Activated CD8-positive, alpha-beta memory T cell treated with anti-CD3 and anti-CD28 coated beads, Interleukin-2, amount 50 U/mL, for 4 hours (primary cell): ENCODE measurements at places on chromosomes 13 and 19.

- DNase-seq = no peak
Measured at GRCh38 chr19:29056535-29056934, 156.4 kb downstream of the UQCRFS1 start.

GRCh38 chr19:6519289-6519688, 11.5 kb upstream of the TNFSF9 start:
- no peak for DNase-seq

GRCh38 chr19:35986664-35987570, 8.1 kb upstream of the SDHAF1 start:
- no peak for DNase-seq

- DNase-seq = no peak
Measured at GRCh38 chr13:36681894-36682624, 8.2 kb downstream of the SERTM1 start.

GRCh38 chr13:33560726-33561125, 257.2 kb upstream of the RFC3 start:
- no peak for DNase-seq

DNA sequence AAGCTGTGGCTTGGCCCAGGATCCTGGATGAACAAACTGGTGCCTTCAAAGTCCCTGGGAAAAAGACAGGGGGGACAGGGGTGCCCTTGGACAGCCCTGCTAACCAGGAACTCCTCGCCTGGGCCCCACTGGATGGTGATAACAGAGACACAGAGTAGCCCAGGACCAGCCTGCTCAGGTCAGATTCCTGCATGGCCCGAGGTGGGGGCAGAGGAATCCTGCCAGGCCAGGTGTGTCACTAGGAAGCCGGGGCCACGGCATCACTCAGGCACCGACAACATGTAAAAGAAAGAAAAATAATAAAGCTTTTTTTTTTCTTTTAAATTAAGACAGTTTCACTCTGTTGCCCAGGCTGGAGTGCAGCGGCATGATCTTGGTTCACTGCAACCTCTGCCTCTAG, 5.6 kb upstream of the RPL18A start:
- DNase-seq = no peak

DNA sequence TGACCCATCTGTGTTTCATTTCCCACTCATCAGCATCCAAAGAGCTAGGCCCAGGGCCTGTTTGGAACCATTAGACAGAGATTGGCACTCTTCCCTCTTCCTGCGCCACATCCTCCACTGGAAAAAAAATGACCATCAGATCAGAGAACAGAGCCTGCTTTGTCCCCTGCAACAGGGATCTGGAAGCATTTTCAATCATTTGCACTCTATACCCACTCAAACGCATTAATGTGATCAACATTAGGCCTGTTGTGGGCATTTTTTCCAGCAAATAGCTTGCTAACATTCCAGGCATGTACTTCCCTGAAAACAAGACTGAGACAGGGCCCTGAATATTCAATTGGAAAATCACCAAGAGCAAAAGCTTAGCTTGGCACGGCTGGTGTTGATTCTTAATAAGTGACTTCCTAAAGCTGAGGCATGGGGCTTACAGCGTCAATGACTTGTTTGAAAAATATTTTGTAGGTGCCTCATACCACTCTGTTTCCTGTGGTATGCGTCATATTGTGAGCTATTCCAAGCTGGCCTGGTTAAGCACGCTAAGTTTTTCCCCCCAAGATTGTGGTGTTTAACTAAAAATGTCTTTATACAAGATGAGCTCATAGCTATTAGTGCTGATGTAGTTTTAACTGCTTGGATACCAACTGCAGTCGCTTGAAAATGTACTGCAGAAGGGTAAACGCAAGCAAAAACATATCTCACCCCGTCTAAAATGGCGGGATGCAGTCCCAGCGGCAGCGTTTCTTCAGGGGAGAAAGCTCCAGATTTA, 404.4 kb downstream of the SPRY2 start:
- no peak for DNase-seq

- no peak for DNase-seq
Measured at GRCh38 chr13:21611385-21611784, 7.4 kb upstream of the MICU2 start.

GRCh38 chr13:89515948-89516347, 1831.5 kb upstream of the MIR17HG start:
- DNase-seq = no peak

GRCh38 chr19:41194157-41194552, 1.1 kb downstream of the CYP2S1 start:
- no peak for DNase-seq

DNA sequence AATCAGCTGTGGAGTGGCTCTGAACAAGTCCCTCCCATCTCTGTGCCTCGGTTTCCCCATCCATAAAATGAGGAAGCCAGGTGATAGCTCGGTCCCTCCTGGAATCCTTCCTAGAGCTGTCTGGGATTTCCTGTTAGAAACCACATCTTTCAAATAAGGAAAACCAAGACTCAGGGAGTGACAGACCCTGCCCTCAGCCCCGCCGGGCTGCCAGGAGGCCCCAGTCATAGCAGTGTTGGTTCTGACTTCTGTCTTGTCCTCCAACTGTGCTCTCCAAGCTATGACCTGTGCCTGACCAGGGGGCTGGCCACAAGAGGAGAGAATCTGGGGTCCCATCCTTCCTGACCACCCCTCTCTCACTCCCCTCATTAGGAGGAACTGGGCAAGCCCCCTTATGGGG, 1.1 kb upstream of the SHD start:
- no peak for DNase-seq

GRCh38 chr19:13154241-13154778, 4.1 kb downstream of the IER2 start:
- peak; percentile 61 for DNase-seq

- no peak for DNase-seq
Measured at GRCh38 chr13:102401265-102401664, 583 bp downstream of the FGF14 start.

DNA sequence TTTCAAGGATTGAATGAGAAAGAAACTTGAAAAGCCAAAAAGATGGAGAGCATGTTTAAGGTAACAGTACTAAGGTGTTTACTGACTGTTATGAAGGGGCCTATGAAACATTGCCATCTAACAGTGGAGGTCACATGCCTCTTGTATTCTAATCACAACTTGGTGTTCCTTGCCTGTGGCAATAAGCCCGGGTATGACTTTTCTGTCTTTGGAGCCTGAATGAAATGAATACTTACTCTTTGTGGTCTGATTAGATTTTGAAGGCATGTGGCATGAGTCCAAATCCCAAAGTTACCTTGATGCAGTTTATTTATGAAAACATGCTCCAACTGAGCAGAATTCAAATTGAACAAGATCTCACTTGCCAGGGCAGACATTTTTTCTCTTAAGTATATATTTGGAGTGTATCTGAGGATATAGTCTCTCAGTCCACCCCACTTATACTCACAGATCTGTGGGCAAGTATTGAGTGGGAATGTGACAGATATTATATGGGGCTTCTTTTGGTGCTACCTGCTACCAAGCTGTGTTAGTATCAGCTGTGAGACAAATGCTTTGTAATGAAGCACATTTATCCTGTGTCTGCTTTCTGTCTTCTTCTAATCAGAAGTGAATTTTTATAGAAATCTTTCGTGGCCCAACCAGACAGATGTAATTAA, 67.5 kb downstream of the B3GLCT start:
- DNase-seq = no peak

GRCh38 chr13:34914416-34914815, 27.7 kb upstream of the NBEA start:
- no peak for DNase-seq

GRCh38 chr13:33007237-33007636, 9.0 kb upstream of the KL start:
- no peak for DNase-seq

DNA sequence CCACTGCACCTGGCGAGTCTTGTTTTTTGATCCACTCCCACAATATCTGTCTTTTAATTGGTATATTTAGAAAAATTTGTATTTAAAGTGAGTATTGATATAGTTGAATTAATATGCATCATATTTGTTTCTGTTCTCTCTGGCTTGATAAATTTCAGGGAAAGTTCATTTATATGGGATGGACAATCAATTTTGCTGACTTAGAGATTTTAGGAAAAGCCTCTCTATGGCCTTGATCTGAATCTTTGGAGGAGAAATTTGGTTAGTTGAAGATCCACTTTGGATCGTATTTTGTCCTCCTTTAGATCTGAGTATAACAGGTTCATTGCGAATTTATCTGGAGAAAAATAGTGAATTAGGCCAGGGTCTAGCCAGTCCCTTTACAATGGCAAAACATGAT, 67.2 kb downstream of the SPRY2 start:
- no peak for DNase-seq

DNA sequence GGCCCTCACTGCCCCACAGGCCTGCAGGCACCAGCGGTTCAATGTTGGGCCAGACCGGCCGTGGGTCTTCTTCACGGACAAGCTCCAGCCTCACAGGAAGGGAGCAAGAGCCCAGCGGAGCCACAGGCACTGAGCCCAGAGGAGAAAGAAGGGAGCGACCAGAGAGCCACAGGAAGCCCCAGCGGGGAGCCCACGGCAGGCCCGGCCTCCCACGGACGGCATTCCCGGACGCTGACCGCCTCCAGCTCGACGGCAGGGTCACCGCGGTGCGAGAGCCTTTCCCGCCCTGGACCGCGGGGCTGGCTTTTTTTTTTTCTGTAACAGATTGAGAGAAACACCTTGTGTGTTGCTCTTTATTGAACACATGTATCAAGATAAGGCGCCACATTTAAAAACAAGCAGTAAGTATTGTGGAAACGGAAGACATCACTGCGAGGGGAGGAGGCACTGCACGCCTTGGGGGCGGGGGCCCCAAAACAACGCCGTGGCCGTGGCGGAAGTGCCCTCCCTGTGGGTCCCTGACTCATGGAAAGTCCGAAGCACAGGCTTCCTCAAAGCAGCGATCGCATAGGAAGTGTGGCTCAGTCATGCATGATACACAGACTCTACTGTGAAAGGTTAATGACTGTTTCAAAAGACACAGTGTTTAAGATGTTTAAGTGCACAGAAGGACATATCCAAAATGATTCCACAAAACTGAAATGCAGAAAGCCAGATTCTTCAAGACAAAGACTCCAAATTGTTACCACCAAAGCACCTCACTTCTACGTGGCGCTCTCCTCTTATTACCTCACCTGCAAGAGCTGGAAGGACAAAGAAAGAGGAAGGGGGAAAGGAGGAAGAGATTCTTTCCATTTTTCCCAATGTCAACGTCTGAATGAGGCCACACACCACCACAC, 3.5 kb downstream of the RASA3 start:
- peak; percentile 94 for DNase-seq

GRCh38 chr13:94799299-94799698, 87.0 kb upstream of the SOX21 start:
- DNase-seq = no peak

GRCh38 chr19:40366697-40367561, 18.4 kb downstream of the PLD3 start:
- no peak for DNase-seq

GRCh38 chr19:18501832-18502231, 20.0 kb downstream of the ELL start:
- no peak for DNase-seq

- no peak for DNase-seq
Measured at GRCh38 chr19:15576526-15577156, 38.4 kb upstream of the CYP4F8 start.

GRCh38 chr19:16202320-16203255, 4.9 kb downstream of the AP1M1 start:
- no peak for DNase-seq

GRCh38 chr13:27679896-27680295, 58.2 kb downstream of the POLR1D start:
- DNase-seq = no peak

DNA sequence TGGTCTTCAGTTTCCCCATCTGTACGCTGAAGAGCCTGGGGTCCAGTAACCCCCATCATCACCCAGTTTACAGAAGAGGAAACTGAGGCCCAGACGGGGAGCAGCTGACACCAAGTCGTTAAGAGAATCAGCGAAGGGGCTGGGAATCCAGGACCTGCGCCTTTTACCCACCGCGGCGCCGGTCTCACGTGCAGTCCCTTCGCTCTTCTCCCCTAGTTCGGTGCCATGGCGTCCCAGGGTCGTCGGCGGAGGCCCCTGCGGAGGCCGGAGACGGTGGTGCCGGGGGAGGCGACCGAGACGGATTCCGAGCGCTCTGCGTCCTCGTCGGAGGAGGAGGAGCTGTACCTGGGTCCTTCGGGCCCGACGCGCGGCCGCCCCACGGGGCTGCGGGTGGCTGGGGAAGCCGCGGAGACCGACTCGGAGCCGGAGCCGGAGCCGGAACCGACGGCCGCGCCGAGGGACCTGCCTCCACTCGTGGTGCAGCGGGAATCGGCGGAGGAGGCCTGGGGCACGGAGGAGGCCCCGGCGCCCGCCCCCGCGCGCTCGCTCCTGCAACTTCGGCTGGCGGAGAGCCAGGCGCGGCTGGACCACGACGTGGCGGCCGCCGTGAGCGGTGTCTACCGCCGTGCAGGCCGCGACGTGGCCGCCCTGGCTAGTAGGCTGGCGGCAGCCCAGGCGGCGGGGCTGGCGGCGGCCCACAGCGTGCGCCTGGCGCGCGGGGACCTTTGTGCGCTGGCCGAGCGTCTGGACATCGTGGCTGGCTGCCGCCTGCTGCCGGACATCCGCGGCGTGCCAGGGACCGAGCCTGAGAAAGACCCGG, 698 bp downstream of the BLOC1S3 start:
- peak; percentile 36 for DNase-seq

- DNase-seq = no peak
Measured at GRCh38 chr13:50707628-50708027, 135.9 kb downstream of the DLEU7 start.

GRCh38 chr19:47674548-47674947, 38.7 kb upstream of the EHD2 start:
- no peak for DNase-seq

- no peak for DNase-seq
Measured at GRCh38 chr13:76132532-76132931, 496.4 kb downstream of the LMO7 start.

DNA sequence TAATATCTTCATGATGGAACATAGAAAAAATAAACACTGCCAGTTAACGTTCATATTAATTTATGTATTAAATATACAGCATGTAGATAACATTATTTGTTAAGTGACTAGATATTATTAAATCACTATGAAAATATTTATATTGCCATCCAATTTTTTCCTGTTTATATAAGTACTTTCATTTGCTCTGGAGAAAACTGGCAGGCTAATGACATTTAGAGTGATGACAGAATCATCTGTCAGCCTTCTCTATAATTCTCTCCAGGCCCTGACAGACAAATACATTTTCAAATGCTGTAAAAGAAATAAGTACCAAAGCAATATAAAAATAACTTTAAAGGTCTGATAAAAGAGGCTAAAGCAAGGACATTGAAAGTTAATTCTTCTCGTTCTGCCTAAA, 2556.7 kb upstream of the PCDH20 start:
- no peak for DNase-seq

DNA sequence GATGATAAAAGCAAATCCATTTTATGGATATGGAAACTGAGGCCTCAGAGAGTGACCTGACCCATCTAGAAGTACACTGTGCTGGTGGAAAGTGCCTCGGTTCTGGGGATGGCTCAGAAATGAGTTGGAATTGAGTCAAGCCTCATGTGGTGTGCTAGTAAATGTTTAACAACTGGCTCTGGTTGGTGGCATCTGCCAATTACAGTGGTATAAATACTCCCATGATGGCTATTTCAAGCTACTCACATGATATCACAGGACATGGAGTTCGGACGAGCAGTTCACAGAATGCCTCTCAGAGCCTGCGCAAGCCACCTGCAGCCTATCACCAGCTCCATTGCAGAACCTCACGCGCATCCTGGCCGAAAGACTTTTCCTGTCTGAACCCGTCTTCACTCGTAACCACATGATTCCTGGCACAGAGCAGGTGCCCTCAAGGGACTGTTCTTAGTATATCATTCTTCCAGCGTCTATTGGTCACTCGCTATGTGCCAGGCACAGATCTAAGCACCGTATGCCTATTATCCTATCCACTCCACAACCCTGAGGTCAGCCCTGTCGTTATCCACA, 9.1 kb downstream of the TMEM150B start:
- DNase-seq = no peak
